ENCODE measurements at places on chromosomes 5 and 9.
A peak's percentile ranks its signal among the peaks of the same experiment; 100 is the strongest.

GRCh38 chr5:14250084-14250695 lies 107.0 kb downstream of the TRIO start:
- peak; percentile 84 for DNase-seq

- DNase-seq: no peak
Measured at GRCh38 chr5:177329883-177330282, 18.2 kb upstream of the MXD3 start.

DNA sequence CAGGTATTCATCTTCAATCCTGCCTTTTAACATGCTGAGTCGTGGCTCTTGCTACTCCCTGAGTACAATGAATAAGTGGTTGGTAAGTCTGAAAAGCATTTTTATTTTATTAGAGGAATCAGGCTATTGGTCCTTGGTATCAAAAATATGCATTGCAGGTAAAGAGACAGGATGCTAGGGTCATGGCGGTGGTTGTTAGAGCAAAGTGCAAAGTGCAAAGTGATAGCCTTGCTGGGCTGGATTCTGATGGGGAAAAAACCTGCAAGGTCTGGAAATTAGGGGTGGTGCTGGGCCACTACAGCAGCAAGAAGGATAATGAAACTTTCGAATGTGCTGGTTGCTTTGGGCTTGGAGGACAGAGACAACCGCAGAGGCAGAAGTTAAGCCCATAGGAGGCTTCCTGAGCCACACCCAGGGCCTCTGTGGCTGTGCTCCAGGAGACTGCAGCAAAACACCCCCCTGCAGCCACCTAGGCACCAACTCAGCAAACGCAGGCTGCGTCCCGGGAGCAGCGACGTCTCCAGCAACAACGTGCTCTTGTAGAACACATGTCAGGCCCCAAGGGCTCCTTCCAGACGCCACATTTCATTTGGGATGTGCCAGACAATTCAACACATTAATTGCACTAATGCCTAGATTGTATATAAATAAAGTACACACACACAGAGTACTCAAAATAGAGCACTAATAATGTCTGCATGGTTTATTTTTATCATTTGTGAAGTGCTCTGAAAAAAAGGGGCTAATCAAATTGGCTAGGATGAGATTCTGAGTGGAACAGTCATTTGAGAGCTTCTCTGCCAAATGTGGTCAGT lies 149.8 kb upstream of the RAPGEF1 start:
- DNase-seq: no peak

DNA sequence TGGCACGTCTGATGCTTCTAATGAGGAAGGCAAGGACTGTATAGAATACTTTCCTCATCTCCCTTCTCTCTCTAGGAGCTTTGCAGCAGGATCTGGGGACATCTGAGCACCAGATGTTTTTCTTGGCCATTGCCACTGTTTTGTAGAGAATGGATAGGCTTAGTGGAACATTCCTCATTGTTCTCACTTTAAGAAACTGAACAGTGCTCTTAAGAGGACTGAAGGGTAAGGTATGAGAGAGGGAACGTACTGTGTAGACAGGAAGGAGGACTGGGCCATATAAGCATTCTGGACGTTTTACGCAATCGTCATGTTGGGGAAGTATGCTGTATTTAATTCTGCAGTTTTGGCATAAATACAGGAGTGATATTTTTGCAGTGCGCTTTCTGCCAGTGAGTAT lies 70.6 kb downstream of the SMARCA2 start:
- DNase-seq: no peak

DNA sequence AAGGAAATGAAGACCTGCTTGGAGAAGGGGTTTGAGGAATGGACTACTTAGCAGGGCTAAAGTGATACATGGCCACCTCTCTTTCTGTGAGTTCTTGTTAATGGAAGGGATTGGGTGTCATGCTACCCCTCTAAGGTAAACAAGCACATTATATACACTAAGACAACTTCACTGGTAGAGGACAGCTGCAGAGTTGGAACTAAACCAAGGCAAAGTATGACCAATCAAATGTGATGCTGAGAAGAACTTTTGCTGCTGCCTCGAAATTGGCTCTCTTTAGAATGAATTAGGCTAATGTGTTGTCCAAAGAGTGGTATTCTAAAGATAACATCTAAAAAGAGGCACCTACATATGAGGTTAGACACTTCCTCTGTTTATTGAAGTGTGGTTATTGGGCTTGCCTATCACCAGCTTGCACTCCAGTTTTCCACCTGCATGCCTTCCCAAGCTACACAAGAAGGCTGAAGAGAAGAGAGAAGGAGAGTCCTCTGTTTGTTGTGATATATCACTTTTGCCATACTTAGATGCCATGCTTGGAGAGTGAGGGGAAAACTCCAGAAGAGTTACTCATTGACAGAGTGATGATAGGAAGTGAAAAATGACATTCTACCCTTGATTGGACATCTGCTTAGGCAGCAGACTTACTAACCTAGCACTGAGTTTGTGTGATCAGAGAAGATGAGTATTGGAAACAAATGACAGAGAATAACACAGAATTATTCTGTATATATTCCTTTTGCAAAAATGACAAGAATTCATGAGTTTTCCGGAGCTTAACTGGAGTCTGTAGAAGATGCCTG lies 536.1 kb downstream of the ZNF608 start:
- DNase-seq: no peak

GRCh38 chr5:126869005-126869451 lies 92.1 kb downstream of the LMNB1 start:
- peak; percentile 61 for DNase-seq

GRCh38 chr5:11378461-11378860 lies 525.8 kb downstream of the CTNND2 start:
- no peak for DNase-seq

Data from NCI-H1092 treated with DMSO at 0.1 percent for 48 hours (cell line).